ENCODE measurements at places on chromosomes 13 and 19. TPM values are rescaled to one million over a fixed set of nuclear protein-coding genes. Genes with fewer than 3 reads are reported as not detected.

GARIN5A gene
- total RNA-seq: not detected

OR7A5 gene
- not detected for total RNA-seq

PSG7 gene
- total RNA-seq: 0.36 TPM

SYCN gene
- not detected for total RNA-seq

PSG6 gene
- total RNA-seq: not detected

ZNF44 gene
- 4.7 TPM for total RNA-seq

HCST gene
- total RNA-seq: not detected

SLC46A3 gene
- 3.9 TPM for total RNA-seq

C19orf67 gene
- not detected for total RNA-seq

EPN1 gene
- 128 TPM for total RNA-seq

Data from cardiac atrium fibroblast (primary cell).